NCI-H774 (cell line): ENCODE measurements at places on chromosomes 16 and 17.
A peak's percentile ranks its signal among the peaks of the same experiment; 100 is the strongest.

DNA sequence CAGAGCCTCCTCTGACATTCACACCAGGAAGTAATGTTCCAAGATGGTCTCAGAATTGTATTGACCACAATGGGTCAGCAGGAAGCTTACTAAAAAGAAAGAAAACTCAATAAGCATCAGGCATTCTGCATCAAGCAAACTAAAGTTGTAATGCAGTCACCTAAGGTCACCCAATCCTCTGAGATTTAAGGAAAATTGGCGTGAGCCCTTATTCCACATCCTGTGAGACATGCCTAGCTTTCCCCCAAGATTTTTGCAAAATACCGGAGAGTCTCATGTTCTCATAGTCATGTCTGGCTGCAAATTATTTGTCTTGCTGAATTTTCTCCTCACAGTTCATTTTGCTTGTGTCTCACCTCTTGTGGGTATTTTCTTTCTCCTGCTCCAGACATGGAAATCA is 417.1 kb upstream of the SOX9 start:
- no peak for DNase-seq

DNA sequence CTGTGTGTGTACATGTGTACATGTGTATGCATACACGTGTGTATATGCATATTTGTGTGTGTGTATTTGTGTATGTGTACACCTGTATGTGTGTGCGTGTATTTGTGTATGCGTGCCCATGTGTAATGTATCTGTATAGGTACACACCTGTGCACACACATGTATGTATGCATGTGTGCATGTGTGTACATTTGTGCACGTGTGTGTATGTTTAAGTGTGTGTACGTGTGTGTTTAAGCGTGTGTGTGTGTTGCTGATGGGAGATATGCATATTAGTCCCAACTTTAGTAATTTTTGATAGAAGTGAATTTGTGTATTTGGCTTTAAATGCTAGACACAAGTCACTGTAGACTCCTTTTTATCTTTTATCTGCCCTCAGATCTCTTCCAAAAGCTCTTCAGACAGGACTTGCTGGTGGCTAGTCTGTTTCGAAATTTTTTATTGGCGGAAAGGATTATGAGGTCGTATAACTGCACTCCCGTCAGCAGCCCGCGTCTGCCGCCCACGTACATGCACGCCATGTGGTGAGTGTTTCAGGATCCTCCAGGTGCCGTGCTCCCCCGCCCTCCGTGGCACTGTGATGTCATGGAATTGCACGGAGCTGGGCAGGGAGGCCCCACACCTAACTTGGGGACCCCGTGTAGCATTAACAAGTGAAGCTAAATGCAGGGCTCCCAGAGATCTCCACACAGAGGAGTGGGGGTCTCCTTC is 168.8 kb upstream of the CHMP6 start:
- no peak for DNase-seq

- no peak for DNase-seq
Observed at GRCh38 chr16:14485121-14485551, 144.9 kb downstream of the PARN start.

DNA sequence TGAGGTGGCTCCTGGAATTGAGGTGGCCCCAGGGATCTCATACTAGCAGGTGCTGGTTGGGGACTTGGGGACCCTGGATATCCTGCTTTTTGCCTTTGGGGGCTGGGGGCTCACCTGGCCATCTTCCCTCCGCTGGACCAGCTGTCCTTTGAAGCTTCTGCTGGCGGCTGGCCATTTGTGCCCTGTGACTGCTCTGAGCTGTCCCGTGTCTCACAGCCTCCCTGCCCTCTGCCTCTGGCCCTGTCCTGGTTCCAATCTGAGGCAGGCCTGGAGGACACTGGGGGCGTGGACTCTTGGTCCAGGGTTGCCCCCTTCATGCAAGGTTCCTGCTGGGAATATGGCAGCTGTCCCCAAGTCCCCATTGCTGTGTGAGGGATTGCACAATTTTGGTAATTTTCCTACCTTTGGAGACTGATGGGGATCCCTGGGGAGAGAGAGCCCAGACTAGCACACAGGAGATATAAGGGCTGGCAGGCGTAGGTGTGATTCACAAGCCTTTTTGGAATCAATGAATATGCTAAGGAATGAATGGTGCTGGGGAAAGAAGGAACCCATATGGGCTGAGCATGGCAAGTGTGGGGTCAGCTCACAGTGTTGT is 19.2 kb downstream of the ADCY7 start:
- no peak for DNase-seq

GRCh38 chr16:87319011-87319410 is 1.8 kb upstream of the C16orf95 start:
- no peak for DNase-seq

DNA sequence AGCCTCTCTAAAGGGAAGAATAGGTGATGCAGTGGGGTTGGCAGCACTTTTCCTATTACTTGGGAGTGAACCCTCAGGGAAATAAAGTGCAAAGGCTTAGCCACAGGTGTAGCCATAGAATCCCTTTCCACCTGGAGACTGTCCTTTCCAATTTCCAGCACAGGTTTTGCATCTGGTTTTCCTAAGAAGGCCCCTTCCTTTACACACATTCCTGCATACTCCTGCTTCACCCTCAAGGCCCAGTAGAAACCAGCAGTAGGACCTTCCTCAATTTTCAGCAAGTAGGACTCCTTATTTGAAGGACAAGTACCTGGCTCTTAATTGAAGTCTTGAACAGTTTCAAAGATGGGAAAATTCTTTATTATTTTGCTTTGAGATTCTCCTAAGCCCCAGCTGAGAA is 171.8 kb upstream of the TBX2 start:
- DNase-seq = no peak

- DNase-seq = no peak
Observed at GRCh38 chr17:32971171-32971570, 20.5 kb upstream of the SPACA3 start.

- DNase-seq = no peak
Observed at GRCh38 chr17:27360507-27360906, 66.6 kb downstream of the WSB1 start.

DNA sequence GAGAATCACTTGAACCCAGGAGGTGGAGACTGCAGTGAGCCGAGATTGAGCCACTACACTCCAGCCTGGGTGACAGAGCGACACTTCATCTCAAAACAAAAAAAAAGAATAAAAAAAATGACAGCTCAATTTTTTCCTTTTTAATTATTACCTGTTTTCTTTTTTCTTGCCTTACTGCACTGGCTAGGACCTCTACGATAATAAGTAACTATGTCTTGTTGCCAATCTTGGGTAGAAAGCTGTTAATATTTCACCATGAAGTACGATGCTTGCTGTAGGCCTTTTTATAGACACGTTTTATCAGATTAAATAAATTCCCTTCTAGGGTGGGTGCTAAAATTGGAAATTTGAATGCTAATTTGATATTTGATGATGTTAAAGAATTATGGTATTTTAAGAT is 82.8 kb downstream of the GLG1 start:
- DNase-seq = no peak

DNA sequence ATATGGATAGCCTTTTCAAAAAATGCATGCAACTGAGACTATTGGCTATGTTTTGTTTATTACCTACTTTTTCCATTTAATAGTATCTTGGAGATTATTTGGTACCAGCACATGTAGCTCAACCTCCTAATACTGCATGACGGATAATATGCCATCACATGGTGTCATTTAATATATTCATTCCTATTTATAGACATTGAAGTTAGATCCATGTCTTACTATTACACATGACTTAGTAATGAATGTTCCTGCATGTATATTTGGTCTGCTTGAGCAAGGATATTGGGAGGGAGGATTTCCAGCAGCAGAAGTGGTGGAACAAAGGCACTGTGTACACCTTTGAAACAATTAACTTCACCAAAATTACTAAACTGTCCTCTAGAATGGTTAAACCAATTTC is 561.3 kb downstream of the WWOX start:
- no peak for DNase-seq

GRCh38 chr17:38673707-38674013 is 1.1 kb downstream of the EPOP start:
- no peak for DNase-seq

GRCh38 chr17:44400226-44400847 is 10.9 kb upstream of the ITGA2B start:
- no peak for DNase-seq

DNA sequence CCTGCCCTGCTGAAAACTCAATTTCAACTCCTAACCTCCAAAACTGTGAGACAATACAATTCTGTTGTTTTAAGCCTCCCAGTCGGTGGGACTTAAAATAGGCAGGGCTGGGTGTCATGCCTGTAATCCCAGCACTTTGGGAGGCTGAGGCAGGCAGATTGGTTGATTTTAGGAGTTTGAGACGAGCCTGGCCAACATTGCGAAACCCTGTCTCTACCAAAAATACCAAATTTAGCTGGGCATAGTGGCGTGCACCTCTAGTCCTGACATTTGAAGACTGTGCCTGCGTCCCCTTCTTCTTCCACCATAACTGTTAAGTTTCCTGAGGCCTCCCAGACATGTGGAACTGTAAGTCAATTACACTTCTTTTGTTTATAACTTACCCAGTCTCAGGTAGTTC is 36.0 kb upstream of the ATF7IP2 start:
- no peak for DNase-seq

- peak; percentile 92 for DNase-seq
Observed at GRCh38 chr17:81537343-81537855, 9.2 kb downstream of the FSCN2 start.

GRCh38 chr17:27446569-27447301 is 9.5 kb upstream of the KSR1 start:
- DNase-seq = no peak

DNA sequence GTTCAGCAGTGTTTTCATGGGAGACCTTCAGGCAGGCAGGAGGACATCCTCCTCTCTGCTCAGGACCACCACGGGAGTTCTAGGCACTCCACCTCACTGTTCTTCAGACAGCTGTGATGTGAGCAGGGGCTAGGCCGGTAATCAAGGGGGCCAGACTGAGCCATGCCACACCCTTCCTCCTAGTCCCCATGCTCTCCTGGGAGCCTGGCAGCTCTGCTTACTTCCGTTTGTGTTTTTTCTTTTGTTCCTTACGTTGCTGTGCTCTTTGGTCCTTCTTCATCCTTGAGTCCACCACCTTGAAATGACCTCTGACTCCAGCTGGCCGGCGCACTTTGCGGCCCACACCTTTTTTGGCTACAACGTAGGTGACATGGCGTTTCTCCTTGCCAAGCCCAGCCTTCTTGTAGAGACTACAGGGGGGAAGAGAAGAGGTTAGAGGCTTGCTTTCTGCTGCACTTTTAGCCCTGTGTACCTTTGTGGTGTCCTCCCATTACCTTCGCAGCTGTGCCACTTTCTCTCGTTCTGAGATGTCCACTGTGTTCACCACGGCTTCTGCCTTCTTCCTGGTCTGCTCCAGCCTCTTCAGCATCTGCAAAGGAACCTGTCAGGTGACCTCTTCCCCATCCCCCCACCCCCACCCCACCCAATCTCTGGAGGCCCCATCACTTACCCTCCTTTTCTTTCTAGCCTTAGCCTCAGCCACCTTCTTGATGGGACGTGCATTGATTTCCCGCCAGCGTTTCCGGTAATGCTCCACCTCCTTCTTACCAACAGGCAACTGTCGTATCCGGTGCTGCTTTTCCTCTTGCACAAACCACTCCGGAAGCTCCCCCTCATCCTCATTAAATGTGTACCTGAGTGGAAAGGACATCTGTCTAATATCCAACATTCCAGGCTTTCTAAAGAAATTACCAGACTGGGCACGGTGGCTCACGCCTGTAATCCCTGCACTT is 7.4 kb upstream of the PSMC5 start:
- DNase-seq = no peak
